ENCODE measurements at places on chromosomes 6 and 20.

- DNase-seq = no peak
These were observed 30.3 kb downstream of the TBPL1 start for GRCh38 chr6:133983099-133983939.

- no peak for DNase-seq
These were observed 1.2 kb downstream of the ATF6B start for GRCh38 chr6:32126880-32127279.

DNA sequence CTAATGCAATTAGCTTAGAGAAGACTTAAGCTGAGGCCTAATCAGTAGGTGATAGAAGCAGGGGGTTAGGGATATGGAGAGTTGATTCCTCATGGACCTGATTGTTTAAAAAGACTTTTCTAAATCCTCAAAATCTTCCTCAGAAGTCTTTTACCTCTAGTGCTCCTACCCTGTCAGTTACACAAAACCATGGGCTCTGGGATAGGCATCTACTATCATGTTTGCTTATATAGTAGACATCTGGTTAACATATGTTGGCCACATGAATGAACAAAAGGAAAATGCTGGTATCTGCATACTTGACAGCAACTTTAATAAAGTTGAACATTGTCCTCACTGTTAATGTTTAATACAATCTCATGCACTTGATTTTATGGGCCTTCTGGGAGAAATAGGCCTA, 61.5 kb upstream of the FKBP1C start:
- DNase-seq = no peak

DNA sequence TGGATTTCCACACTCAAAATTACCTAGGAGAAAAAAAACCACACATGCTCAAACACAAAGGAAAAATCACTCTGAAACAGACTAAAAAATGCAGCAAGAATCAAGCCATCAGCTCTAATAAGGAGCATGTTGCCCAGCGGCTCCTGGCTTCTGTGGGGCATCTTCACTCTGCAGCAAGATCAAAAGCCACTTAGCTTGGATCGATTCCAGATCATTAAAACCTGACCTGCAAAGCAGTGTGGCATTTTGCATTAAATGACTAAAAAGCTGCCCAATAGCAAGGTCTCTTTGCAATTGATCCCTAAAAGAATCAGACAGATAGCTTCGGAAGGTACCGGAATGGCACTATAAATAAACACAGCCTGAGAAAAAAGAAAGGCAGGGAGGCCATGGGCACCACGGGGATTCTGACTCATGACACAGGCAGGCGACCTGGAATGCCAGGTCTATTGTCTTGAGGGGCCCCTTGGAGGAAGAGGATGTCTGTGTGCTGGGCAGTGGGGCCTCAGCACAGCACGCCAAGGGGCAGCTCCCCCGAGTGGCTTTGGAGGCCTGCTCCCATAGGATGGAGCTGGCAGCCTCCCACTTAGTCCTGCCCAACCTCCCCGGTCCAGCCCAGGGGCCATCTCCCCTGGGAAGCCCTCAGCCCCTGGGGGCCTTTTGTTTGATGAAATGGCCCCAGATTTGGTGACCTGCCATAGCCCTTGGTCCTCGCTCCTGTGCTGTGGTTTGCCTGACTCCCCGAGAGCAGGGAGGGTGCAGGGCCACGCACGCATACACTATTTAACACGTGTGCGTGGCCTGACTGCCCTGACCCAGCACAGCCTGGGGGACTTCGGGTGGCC, 7.6 kb downstream of the LEMD2 start:
- peak; percentile 50 for DNase-seq

DNA sequence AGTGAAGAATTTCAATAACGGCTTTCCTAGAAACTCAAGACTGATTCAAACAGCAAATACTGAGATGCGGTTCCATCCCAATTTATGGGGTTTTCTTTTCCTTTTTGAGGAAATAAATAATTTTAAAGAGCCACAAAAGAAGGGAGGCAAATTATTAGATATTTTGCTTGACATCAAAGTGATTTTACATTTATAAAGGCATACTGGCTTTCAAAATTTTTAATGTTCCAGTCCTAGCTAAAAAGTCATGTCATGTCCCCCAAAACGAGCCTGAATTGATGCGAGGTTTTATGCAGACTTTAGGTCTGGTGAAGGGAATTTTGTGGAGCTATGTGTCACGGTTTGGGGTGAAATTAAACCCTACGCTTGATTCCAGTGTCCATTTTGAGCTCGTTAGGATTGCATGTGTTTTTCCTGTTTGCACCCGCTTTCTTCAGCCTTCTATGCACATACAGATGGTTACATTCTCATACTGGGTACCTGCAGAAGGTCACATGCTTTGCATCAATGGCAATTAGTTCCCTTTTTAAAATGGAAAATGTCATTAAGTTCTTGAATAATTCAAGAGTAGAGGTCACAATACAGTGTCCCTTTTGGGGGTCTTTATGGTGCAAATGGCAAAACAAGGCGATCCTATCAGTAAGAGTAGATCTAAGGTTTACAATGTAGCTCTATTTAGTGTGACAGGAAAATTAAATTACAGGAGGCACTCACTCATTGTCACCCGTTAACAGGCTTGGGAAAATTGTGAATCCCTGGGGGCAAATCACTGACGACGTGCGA, 17.3 kb downstream of the FOXA2 start:
- DNase-seq = no peak

- no peak for DNase-seq
These were observed 783.0 kb upstream of the GJE1 start for GRCh38 chr6:141349710-141350109.

- no peak for DNase-seq
These were observed 208.3 kb downstream of the PTPRK start for GRCh38 chr6:128311944-128312570.

DNA sequence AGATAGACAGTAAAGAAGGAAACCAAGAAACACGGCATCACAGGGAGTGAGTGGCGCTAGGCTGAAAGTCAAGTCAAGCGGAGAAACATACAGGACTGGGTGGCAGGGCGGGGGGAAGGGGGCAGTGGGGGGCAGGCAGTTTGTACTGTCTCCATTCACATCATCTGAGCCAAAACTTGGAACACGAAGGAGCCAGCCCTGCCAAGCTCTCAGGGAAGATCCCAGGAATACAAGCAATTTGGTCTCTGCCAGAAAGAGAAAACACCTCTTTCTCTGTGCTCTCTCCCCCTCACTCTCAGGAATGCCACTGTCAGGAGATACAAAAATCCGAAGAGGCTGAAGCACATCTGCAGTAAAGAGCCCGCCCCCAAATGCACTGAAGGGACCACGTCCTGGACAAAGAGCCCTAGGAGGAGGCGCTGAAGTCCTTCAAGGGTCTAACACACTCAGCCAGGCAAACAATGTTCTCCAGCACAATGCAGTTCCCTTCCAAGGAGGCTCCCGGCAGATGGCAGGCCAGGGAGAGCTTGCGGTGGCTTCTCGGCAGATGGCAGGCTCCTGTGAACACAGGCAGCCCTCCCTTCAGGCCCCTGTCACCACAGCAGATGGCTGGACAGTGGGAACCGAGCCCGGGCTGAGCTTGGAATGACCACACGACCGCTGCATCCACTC, 90.0 kb downstream of the ATP9A start:
- no peak for DNase-seq

DNA sequence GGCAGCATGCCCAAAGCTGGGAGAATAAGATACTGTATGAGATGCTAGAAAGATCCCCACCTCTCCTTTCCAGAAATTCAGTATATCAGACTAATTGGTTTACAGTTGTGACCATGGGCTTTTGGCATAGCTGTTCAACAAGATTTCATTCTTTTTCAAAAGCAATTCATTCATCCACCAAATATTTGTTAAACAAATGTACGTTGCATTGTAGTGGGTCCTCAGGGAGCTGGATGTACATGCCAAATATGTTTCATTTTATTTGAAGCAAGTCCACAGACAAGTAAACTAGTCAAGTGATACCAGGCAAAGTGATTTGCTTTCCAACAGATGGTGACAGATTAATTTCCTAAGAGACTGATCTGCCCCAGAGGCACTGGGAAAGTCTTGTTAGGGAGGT, 85.8 kb upstream of the ESR1 start:
- DNase-seq = peak; percentile 16

- DNase-seq = no peak
These were observed 36.8 kb downstream of the GFOD1 start for GRCh38 chr6:13450628-13451027.

DNA sequence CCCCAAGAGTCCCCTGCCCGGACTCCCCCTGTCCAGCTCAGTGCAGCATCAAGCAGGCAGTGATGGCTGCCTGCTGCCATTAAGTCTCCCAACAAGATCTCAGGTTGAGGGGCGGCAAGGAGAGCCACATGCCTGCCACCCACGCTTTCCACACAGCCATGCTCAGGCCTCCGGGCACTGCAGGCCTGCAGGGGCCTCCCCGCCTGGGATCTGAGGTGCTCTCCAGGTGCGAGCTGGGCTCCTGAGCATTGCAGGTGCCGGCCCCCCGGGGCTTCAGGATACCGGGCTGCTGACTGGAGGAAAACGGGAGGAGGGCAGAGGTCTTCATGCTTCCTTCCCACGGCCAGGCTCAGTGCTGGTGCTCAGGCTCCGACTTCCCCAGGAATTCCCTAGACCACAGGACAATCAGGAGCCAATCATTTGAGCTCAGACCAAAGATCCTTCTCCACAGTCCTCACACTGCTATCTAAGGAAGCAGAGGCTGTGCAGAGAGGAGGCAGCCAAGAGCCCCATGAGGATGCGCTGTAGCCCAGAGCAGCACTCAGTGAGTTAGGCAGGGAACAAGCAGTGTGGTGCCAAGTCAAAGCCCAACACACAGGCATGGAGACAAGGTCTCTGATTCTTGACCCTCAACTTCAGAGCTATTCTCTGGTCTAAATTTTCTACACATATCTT, 52.7 kb downstream of the PYGB start:
- DNase-seq = no peak

- no peak for DNase-seq
These were observed 180.6 kb downstream of the RPS12 start for GRCh38 chr6:132995009-132995408.

DNA sequence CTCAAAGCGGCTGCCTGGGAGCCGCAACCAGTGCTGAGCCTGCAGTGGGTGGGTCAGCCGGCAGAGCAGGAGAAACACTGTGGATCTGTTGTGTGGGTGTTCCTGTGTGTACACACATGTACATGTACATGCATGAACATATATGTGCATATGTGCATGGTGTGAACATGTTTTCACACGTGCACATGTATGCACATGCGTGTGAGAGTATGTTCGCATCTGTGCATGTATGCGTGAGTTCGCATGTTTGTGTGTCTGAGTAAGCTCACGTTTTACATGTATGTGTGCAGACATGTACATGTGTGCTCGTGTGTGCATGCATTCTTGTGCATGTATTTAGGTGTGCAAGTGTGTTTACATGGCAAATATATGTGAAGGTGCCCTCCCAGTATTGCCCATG, 302.6 kb downstream of the CDH4 start:
- no peak for DNase-seq

GRCh38 chr20:21373436-21373835, 23.9 kb downstream of the NKX2-4 start:
- no peak for DNase-seq

GRCh38 chr6:129032602-129033001, 149.7 kb downstream of the LAMA2 start:
- DNase-seq = peak; percentile 30

GRCh38 chr20:62617711-62618483, 24.4 kb upstream of the SLCO4A1 start:
- DNase-seq = no peak

- DNase-seq = peak; percentile 92
These were observed 40.3 kb downstream of the PLCG1 start for GRCh38 chr20:41177636-41178035.

- DNase-seq = no peak
These were observed 13.9 kb downstream of the MTCH1 start for GRCh38 chr6:36971921-36972673.

DNA sequence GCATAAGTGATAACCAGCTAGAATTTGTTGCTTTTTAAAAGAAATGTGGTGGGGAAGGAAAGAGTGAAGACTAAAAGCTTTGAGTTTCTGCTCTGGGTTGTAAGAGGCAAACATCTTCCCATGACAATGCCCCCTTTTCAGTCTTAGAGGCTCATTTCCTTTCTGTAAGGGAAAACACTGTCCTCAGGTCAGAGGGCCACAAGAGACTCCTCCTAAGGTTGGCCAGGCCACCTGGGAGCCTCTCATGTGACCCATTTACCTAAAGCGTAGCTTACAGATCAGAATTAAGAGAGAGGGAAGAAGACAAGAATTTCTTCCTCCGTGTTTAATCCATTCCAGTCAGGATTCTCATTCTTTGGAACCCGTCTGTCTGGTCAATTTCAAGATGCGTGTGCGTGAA, 220.4 kb upstream of the HEY2 start:
- no peak for DNase-seq

GRCh38 chr6:119614138-119614537, 264.6 kb upstream of the MAN1A1 start:
- no peak for DNase-seq

DNA sequence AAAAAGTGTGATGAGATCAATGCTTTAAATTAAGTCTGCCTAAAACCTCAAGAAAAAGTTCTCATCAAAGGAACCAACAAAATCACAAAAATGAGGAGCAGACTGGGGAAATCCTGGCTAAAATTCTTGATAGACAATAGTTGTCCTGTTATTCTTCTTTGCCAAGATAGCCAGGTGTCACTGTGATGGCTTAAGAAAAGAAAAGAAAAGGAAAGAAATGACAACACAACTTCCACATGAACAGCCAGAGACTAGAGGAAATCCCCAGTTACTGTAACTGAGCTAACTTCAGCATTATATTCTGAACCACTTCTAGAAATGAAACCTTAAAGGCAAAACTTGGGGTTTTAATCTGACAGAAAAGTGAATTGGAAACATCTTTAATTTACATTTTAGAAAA, 129.6 kb downstream of the CD24 start:
- DNase-seq = no peak

GRCh38 chr6:33488339-33488738, 34.0 kb downstream of the ZBTB9 start:
- DNase-seq = no peak

DNA sequence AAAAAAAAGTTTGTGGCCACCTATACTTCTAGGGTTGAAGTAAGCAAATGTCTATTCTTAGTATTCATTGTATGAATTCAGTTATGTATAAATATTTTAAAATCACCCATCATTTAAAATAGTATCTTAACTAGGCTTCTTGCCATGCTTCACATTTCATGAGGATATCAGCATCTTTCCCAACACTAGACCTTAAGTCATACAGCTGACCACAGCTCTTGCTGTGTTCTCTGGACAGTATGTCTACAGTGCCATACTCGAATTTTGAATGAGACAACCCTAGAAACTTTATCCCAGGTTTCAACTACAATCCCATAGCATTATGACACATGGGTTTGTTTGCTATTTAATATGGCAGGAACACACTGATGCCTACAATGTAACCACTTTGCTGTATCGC, 5.2 kb downstream of the TXNDC5 start:
- peak; percentile 20 for DNase-seq

Data from GM03348 (cell line).